ENCODE measurements at places on chromosomes 5 and 9.

GRCh38 chr9:32873131-32873530 is 89.8 kb downstream of the TMEM215 start:
- no peak for DNase-seq

DNA sequence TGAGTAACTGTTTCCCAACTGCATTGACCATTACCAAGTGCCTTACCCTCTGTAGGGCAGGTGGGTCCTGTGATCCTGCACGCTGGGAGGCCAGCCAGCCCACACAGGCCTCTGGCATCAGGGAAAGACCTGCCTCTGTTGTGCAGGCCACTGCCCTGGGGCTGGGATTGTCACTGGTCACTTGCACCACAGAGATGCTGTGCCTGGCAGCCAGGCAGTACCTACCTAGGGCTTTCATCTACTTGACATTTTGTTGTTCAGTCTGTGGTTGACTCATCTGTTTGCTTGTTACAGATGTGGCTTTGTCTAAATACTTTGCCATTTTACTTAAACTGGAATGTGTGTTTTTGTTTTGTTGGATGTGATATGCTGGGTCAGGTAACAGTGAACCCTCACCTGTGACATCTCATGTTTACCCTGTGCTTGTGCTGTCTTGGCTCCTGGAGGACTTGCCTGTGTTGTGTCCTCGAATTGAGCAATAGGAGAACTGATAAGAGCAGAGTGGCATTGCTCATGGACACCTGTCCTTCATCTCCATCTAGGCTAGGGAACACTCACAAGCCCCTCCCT is 32.8 kb downstream of the SECISBP2 start:
- DNase-seq: no peak

DNA sequence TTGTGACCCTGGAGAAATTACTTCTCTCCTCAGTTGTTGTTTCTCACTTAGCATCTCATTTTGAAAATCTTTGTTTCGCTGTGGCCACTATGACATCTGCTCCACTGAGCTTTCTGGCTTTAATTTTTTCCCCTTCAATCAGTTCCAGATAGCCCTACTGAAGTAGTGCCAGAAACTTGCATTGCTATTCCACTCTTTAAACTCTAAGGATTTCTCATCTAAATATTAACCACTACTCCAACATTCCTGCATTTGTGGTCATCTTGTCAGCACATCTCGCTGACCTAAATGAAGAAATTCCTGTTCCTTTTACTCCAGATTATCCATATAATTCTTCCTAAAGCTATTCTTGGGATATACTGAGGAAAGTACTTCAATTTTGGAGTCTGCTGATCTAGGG is 15.3 kb upstream of the NOL6 start:
- peak; percentile 49 for DNase-seq

DNA sequence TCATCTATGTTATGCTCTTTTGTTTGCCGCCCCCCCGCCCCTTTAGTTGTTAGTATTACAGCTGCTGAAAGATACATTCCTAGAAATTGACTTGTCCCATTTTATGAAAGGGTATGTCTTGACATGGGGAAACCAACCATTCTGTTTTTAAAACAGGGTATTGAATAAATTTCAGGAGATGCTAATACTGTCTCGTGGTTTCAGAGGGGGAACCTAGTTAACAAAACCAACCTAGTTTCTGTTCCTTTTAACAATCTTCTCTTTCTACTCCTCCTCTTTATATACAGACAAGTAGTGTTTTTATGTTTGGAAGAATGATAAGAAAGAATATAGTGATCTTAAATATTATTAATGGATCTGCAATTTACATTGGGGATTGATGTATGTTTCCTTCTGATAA is 3.5 kb downstream of the PIP5K1B start:
- no peak for DNase-seq

- DNase-seq: no peak
These were observed 47.3 kb downstream of the ANKRD55 start for GRCh38 chr5:56185768-56186311.

DNA sequence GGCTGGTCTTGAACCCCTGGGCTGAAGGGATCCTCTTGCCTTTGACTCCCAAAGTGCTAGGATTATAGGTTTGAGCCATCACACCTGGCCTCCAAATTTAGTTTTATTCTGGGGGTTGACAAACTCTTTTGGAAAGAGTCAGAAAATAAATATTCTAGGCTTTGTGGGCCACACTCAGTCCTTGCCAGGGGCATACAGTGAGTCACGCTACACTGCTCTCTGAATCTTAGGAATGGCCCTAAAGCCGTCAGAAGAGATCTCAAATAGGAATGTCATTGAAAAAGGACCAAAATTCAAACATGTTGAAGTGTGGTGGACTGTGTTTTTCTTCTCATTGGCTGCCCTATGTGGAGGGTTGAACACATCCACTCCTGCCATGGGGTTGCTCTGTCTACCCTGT is 127.7 kb upstream of the BASP1 start:
- peak; percentile 35 for DNase-seq

DNA sequence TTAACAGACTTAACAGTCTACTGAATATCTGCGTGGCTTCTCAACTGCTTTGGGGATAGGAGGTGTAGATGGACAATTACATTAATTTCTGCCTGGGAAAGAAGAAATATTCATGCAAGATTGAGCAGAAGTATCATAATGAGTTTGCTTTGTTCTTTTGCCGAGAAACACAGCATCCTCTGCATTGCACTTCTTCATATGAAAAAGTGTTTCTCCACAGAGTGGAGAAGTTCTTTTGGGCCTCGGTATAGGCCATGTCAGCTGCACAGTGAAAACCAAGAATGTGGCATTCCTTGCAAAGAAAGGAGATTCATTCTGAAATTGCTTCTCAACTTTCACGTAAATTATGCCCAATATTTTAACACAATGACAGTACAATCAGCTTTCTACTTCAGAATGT is 17.6 kb upstream of the SNX2 start:
- DNase-seq: no peak

DNA sequence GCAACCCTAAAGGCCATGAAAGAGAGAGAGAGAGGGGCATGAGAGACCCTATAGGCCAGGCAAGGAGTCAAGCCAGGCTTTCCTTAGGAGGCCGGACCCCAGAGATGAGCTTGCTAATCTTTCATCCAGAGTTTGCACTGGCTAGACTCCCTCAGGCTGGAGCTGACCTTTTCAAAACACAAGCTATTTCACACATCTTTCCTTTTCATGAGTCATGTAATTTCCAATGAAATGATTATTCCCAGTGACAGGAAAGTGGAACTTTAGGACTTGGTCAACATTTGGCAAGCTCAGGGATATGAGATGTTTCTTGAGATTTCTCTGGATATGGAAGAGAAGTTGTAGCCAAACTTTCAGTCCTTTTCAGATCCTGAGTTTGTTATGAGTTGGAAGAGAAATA is 117.7 kb downstream of the TARS1 start:
- peak; percentile 19 for DNase-seq

- no peak for DNase-seq
These were observed 482.2 kb upstream of the KIF2A start for GRCh38 chr5:61823781-61824180.

DNA sequence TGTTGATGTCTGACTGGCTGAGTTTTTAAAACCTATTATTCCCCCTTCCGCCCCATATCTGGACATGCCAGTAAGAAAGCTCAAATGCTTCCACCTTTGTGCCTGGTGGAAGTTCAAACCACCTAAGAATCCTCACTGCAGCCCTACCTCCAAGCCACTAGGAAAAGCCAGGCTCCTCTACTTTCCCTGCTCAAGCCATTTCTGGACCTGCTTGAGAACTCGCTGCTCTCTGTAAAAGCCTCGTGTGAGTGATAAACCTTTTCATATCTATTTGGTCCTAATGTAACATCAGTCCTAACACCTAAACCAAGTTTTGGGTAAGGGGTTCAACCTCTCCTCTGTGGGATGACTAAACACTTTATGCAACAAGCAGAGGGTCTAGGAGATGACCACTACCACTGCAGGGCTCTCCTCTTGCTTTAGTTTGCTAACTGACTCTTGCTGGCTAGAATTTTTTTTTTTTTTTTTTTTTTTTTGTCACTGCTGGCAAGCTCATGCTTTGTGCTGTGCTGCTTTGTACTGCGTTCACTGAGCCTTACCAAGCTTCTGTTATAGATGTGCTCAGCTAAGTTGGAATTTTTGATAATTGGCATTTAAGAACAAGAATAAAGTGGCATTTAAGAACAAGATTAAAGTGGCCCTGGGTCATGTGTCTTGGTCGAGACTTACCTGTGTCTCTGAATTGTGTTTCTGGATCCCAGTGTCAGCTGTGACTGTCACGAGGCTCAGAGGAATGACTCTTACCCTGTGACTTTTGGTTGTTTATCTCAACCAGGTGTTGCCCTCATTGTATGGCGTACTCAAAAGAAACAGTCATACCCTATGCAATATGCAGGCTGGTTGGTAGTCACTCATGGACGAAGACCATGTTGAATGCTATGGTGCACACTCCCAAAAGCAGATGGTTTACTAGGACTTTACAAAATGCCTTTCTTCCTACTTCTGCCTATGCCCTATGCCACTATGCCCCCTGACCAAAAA is 19.5 kb downstream of the TRIM32 start:
- DNase-seq: no peak

DNA sequence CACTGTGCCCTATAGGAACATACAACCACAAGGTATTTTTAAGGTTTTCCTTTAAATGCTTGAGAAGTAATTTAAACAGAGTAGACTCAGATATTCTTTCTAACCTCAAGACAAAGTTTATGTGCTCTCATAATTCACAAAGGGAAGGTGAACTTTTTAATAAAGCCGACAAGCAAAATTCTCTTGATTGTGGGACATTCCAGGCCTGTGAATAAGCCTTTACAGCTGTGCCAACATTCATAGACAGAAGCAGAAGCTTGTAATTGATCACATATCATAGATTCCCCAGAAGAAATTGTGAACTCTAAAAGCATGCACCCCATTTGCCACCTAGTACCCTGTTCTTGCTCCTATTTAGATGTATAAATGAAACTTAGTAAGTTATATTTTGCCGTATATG is 1107.8 kb upstream of the SEMA6A start:
- DNase-seq: no peak

- DNase-seq: no peak
These were observed 75.8 kb downstream of the GOLPH3 start for GRCh38 chr5:32098291-32098690.

DNA sequence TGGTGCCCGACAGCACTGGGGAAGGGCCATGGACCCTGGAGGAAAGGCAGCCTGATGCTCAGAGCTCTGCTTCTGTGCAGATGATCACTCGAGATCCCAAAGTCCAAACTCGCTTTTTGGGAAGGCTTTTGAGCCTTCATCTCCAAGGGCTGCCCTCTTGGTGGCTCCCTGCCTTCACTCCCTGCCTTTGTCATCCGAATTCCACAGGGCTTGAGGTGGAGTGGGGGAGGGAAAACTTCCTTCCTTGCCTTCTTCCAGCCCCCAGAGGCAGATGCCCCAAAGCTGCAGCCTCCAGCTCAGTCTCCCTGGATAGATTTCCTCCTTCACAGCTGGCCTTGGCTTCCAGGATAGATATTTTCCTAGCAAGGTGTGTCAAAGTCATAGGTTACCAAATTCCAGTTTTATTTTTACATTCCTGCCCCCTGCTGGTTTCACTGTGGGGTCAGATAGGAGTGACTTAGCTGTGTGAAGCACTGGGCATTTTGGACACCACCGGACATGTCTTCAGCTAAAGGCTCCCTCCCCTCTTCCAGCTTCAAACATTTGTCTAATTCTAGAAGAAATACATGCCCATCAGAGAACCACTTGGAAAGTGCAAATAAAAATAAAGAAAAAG is 268.2 kb downstream of the HSPA4 start:
- DNase-seq: no peak
